ENCODE measurements at places on chromosomes 7 and 10.

DNA sequence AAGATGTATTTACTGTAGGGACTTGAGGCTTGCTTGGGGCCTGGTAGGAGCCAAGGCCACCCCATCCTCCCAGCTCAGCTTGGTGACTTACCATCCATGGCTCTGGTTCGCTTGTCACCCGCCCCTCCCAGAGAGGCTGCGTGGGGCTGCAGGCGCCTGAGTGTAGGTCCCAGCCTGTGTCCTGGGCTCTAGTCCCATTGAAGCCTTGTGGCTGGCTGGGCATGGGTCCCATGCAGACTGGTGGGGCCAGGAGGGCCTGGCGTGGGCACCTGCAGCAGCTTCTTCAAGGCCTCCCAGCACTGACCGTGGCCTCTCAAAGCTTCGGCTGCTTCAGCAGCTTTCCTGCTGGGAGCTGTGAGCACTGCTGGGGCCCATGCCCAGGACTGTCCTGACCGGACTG is 118.1 kb downstream of the INPP5A start:
- H3K4me3 ChIP-seq, result no peak overlapping the region
- H3K36me3 ChIP-seq, result no peaks in the 10 kb centered on the region

GRCh38 chr7:117113871-117114270 is 160.6 kb downstream of the ST7 start:
- no peak overlapping the region for H3K27ac ChIP-seq
- H3K4me1 ChIP-seq, result no peaks in the 10 kb centered on the region
- no peak overlapping the region for H3K4me3 ChIP-seq

- no peak overlapping the region for H3K4me3 ChIP-seq
- no peaks in the 10 kb centered on the region for H3K36me3 ChIP-seq
- no peak overlapping the region for H3K27ac ChIP-seq
Measured at GRCh38 chr10:95547791-95548435, 13.3 kb downstream of the SORBS1 start.

GRCh38 chr10:124660404-124661125 is 83.6 kb downstream of the FAM53B start:
- H3K4me3 ChIP-seq, result no peak overlapping the region
- no peak overlapping the region for H3K27ac ChIP-seq
- peaks cover 2% of the 10 kb centered on the region for H3K4me1 ChIP-seq
- H3K27me3 ChIP-seq, result no peaks in the 10 kb centered on the region

DNA sequence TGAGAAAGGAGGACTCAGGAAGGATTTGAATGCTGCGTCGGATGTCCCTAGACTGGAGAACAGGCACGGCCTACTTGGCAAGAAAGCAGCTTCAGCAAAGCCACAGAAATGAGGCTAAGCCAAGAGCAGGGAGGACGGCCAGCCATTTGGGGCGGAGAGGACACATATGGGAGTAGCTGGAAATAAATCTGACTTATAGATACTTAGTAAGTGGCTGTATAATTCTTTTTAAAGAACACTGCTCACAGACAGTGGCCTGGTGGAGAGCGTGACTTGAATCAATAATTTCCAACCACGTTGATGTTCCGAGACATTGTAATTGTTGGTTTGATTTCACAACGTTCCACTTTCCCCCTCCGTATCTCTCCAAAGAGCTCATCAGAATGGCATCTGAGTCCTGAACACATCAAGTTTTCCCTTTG is 67.7 kb upstream of the JCAD start:
- no peak overlapping the region for H3K4me3 ChIP-seq
- H3K27me3 ChIP-seq, result no peaks in the 10 kb centered on the region
- no peak for DNase-seq
- no peaks in the 10 kb centered on the region for H3K36me3 ChIP-seq

GRCh38 chr10:75444781-75445386 is 13.5 kb downstream of the LRMDA start:
- DNase-seq, result no peak
- no peak overlapping the region for H3K4me3 ChIP-seq
- H3K27me3 ChIP-seq, result no peaks in the 10 kb centered on the region
- H3K36me3 ChIP-seq, result no peaks in the 10 kb centered on the region
- no peak overlapping the region for H3K27ac ChIP-seq

GRCh38 chr7:129184981-129185670 is 3.3 kb upstream of the SMO start:
- H3K4me1 ChIP-seq, result peaks cover 16% of the 10 kb centered on the region
- DNase-seq, result peak; percentile 84
- no peaks in the 10 kb centered on the region for H3K36me3 ChIP-seq
- peak overlapping the region; percentile 6 for H3K27ac ChIP-seq
- H3K4me3 ChIP-seq, result no peak overlapping the region
- no peaks in the 10 kb centered on the region for H3K27me3 ChIP-seq

DNA sequence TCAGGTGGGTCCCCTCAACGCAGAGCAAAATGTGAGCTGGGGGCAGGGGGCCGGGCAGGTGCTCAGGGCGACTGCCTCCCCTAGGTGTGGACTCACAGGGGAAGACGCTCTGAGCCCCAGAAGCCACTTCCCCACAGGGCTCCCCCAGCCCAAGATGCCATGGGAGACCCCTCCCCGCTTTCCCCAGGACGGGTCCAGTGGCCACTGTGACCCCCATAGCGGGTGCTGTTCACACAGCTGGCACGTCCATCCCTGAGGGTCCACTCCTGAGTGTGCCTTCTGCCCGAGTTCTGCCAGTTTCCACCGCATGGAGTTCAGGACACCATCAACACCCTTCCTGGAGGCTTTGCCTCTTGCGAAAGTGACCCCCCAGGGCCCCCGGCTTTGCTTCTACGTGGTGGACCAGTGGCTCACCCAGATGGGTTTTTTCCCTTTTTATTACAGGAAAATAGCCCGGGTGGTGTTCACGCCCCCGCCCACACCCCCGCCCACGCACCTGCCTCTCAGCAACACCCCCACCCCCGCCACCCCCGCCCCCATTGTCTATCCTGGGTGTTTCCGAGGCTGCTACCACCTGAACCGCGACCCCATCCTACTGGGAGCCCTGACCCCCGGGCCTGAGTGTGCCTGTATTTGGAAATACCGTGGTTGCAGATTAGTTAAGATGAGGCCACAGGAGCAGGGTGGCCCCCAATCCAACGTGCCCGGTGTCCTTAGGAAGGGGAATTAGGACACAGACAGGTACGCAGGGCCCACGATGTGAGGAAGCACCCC is 32.0 kb downstream of the ADAP1 start:
- no peak overlapping the region for H3K4me3 ChIP-seq
- H3K36me3 ChIP-seq, result no peaks in the 10 kb centered on the region
- no peak overlapping the region for H3K27ac ChIP-seq
- peaks cover 9% of the 10 kb centered on the region for H3K4me1 ChIP-seq
- H3K27me3 ChIP-seq, result peaks cover 5% of the 10 kb centered on the region
- no peak for DNase-seq

DNA sequence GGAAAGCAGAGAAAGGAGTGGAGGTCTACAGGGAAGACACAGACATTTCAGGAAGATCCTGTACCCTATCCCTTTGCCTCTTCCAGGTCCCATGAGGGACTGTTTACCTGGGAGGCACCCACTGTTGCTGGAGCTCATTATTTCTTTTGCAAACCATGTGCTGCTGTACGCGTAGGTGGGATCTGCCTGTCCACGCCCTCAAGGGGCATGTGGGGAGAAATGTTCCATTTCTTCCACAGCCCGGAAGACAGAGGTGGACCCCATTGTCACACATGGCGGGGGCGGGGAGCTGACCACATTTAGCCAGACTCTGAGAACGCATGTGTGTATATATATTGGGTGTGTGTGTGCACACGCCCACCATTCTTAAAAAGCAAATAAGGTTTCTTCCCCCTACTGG is 2.0 kb downstream of the PLXNA4 start:
- no peaks in the 10 kb centered on the region for H3K36me3 ChIP-seq
- no peak overlapping the region for H3K27ac ChIP-seq
- DNase-seq, result no peak
- H3K27me3 ChIP-seq, result peaks cover 87% of the 10 kb centered on the region
- H3K4me3 ChIP-seq, result no peak overlapping the region
- peaks cover 3% of the 10 kb centered on the region for H3K4me1 ChIP-seq

- DNase-seq, result no peak
- peaks cover 2% of the 10 kb centered on the region for H3K4me1 ChIP-seq
- H3K36me3 ChIP-seq, result peaks cover 60% of the 10 kb centered on the region
- no peaks in the 10 kb centered on the region for H3K27me3 ChIP-seq
- H3K4me3 ChIP-seq, result no peak overlapping the region
- no peak overlapping the region for H3K27ac ChIP-seq
Measured at GRCh38 chr7:151139071-151139790, 28.3 kb downstream of the GBX1 start.

GRCh38 chr7:151537818-151538561 is 18.3 kb upstream of the RHEB start:
- peaks cover 4% of the 10 kb centered on the region for H3K4me1 ChIP-seq
- no peak overlapping the region for H3K4me3 ChIP-seq
- DNase-seq, result no peak
- no peaks in the 10 kb centered on the region for H3K36me3 ChIP-seq
- H3K27ac ChIP-seq, result no peak overlapping the region

DNA sequence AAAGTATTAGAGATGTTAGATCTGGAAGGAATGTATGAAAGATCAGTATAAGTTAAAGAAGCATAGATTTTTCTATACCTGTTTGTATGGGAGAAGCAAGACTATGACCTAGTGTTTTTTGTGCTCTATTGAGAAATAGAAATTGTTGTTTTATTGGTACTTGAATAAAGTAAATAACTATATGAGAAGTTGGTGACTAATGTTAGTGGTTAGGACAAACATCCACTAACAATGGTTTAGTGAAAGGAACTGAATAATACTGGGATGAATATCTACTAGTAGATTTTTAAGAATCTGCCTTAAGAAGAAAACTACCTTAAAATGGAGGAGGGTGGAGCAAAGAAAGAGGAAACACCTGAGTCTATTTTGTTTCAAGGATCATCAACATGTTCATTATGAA is 521.1 kb upstream of the POT1 start:
- no peaks in the 10 kb centered on the region for H3K4me1 ChIP-seq
- H3K27me3 ChIP-seq, result no peaks in the 10 kb centered on the region
- DNase-seq, result no peak
- H3K4me3 ChIP-seq, result no peak overlapping the region
- no peak overlapping the region for H3K27ac ChIP-seq
- no peaks in the 10 kb centered on the region for H3K36me3 ChIP-seq

DNA sequence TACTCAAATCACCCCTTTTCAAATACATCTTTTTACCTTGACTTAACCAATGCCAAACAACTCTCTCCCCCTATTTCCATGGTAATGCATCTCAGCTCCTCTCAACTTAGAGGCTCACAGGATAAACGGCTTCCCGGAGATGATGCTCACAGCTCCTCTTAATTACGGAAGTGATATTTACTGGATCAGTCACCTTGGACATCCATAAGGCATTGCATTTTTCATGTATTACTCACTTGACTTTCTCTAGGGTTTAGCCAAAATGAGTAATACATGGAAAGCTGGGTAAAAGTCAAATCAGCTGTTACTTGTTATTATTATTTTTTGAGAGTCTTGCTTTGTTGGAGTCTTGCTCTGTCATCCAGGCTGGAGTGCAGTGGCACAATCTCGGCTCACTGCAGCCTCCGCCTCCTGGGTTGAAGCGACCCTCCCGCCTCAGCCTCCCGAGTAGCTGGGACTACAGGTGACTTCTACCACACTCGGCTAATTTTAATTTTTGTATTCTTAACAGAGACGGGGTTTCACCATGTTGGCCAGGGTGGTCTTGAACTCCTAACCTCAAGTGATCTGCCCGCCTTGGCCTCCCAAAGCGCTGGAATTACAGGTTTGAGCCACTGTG is 73.3 kb upstream of the RHEB start:
- H3K36me3 ChIP-seq, result peaks cover 3% of the 10 kb centered on the region
- peaks cover 24% of the 10 kb centered on the region for H3K4me1 ChIP-seq
- H3K4me3 ChIP-seq, result no peak overlapping the region
- peak overlapping the region; percentile 49 for H3K27ac ChIP-seq
- DNase-seq, result no peak

All from keratinocyte (primary cell).